ENCODE measurements at places on chromosomes 2 and 18. TPM values are rescaled to one million over a fixed set of nuclear protein-coding genes. Genes with fewer than 3 reads are reported as not detected.

Gene MARCHF7
- 97.1 TPM for total RNA-seq

Gene SLC25A12
- total RNA-seq = 16.9 TPM

Gene CGREF1
- 10.0 TPM for total RNA-seq

Gene DRC1
- under 0.01 TPM for total RNA-seq

Gene TLX2
- not detected for total RNA-seq

Gene ATP6V1C2
- total RNA-seq = under 0.01 TPM

Gene SCYGR6
- total RNA-seq = not detected

Gene COL4A3
- 0.33 TPM for total RNA-seq

Measured in fibroblast of lung (primary cell).